G401 (cell line): ENCODE measurements at places on chromosomes 2 and 18. TPM values are rescaled to one million over a fixed set of nuclear protein-coding genes. Genes with fewer than 3 reads are reported as not detected.
A peak's percentile ranks its signal among the peaks of the same experiment; 100 is the strongest.

The EFR3B gene
- total RNA-seq, result 0.18 and 0.37 TPM in 2 replicates

The SERPINB13 gene
- not detected in 2 replicates for total RNA-seq

The CYRIA gene
- total RNA-seq, result not detected in 2 replicates

The NEU4 gene
- total RNA-seq, result not detected in 2 replicates

The FEV gene
- total RNA-seq, result not detected in 2 replicates

The MYO1B gene
- 32.6 TPM in 1 of 2 replicates, not detected in the other for total RNA-seq

GRCh38 chr18:77069931-77070330 is 62.7 kb downstream of the MBP start:
- DNase-seq, result no peak

GRCh38 chr18:32308493-32309120 is 118.8 kb downstream of the MEP1B start:
- no peak for DNase-seq

DNA sequence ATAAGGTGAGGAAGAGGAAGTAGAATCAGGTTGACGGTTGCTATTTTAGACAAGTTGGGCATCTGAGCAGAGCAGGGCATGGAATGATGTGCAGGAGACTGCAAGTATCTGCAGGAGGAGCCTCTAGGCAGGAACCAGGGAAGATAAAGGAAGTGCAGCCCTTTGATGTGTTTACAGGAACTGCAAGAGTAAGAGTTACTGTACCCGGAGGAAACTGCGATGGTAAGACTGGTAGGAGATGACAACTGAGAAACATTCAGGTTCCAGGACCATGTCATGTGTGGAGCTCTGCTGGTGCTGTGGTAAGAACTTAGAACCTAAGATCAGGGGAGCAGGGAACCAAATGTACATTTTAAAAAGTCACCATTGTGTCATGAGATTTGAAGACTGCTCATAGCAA is 134.3 kb upstream of the STON1 start:
- no peak for DNase-seq

GRCh38 chr2:50401772-50402653 is 629.9 kb downstream of the NRXN1 start:
- peak; percentile 70 for DNase-seq

DNA sequence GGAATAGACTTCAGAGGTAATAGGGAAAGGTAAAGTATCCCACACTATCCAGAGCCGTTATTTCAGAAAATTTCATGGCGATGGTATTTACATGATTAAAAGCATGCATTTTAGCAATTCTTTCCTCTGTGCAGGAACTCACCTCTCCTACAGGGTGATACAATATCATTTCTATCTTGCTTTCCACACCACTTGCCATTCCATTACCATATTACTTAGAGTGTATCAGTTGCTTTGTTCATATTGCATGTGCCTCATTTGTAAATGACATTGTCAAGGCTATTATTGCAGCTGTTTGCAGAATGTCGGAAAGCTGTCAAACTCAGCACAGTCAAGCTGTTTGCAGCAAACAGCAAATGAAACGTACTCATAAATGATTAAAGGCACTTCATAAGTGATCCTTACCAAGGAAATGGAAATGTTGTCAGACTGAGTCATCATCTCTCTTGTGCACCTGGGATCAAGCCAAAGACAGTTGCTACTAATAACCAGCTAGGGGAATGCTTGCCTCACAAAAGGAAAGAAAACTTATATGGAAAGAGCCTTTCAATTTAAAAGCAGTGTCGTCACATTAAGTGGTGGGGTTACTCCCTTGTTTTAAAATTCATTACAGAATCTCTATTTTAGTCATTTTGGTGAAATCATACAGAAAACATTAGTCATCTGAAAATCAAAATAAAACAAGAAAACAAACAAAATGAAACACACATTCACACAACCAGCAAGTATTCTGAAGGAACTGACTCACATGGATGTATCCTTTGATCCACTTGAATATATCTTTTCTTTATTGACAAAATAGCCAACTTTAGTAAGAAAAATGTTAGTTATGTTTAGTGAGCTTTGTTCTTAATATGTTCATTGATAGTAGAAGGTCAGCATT is 1064.1 kb upstream of the CNTNAP5 start:
- DNase-seq, result no peak

- peak; percentile 93 for DNase-seq
These were observed 79.7 kb upstream of the TAF1B start for GRCh38 chr2:9763356-9764152.

- no peak for DNase-seq
These were observed 44.3 kb downstream of the ARHGAP28 start for GRCh38 chr18:6773777-6774176.

DNA sequence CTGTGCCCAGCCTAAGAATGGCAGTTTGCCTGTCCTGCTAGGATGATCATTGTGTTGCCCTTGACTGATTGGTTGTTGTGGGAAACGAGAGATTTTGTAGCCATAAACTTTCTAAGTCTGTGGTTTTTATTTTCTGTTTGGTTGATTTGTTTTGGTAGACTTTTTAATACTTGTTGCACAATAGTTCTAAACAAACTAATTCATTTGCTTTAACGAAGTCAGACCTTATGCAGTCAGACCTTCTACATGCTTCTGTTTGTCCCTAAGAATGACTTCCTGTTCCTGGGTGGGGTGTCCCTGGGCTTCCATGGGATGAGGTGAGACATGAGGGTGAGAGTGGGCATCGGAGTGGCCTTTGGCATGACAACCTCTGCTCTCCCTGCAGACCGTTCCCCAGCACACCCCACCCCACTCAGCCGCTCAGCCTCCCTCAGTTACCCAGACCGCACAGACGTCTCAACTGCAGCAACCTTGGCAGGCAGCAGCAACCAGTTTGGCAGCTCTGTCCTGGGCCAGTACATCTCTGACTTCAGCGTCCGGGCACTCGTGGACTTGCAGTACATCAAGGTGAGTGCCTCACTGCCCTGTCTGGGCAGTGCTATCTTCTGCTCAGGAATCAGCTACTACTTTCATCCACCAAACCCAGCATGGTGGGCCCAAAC is 7.8 kb upstream of the CNNM3 start:
- DNase-seq, result peak; percentile 54

- DNase-seq, result no peak
These were observed 46.9 kb downstream of the CCBE1 start for GRCh38 chr18:59650266-59650820.

DNA sequence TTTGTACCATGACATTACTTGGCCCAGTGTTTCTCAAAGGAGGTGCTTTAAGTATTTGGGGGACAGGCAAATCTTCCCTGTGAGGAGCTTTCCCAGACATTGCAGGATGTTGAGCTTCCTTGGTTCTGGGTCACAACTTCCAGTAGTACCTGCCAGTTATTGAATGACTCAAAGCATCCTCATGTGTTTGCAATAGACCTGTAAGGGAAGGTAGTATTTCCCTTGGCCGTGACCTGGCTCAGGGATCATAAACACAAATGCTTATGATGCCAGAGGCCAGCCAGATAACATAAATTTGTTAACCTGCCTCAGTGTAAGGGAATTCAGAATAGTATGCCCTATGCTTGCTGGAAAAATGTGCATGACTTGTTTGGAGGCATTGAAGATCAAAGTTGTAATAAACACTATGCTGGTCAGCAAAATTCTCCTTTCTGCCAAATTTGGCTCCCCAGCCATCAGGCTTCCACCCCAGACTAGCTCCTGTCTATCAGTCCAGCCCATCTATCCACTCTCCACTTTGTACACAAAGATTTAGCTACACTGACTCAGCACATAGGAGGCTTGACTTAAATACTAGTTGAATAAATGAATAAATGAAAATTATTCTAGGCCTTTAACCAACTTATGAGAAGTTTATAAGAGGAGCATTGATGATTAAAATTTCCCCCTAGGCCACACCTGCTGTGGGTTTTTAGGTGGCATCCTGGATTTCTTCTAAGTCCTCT is 102.0 kb upstream of the EFEMP1 start:
- no peak for DNase-seq

DNA sequence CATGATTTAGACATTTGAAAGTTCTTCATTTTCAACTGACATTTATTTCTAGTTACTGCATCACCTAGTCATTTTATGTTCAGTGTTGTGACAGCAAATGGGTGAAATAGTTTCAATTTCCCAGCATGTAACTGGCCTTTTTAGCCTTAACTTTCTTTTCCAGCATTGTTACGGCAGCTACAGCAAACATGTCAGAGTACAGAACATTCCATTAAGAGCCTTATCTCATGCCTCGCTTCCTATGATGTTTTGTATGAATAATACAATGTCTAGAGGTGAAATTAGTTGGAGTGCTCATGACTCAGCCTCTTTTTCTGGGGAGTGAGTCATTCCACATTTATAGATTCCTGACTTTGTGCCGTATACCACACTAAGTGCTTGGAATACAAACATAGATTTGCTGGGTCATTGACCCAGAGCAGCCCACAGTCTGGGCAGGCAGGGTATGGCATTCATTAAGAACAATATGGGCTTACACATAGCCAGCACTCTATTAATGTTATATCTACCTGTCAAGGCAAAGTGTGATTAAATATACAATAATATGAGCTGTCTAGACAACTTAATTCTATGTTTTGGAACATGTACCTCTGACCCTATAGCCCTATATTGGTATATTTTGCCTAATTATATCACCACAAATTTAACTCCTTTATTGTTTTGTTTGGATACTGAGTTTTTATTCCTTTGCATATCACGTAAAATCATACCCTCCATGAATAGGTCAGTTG is 72.2 kb downstream of the MAP2 start:
- no peak for DNase-seq

- DNase-seq, result peak; percentile 75
These were observed 7.0 kb upstream of the EPG5 start for GRCh38 chr18:45974088-45974536.
